ENCODE measurements at places on chromosomes 2 and 18.

GRCh38 chr18:63273222-63273927, 46.2 kb downstream of the BCL2 start:
- DNase-seq = no peak

DNA sequence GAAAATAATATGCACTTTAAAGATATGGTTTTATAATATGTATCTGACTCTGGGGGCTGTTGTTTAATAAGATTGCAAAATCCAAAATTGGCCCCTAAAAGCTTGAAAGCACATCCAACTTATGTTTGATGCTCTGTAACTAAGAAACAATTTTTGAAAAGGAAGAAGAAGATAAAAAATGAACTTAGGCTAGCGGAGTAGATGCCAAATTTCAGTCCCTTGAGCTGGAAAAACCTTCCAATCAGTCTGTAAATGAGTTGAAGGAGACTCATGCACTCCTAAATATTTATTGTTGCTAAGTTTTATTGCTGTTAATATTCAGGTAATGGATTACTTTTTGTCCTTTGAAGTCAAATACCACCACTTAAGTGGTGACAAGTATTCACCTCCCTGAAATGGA, 465.0 kb downstream of the ZEB2 start:
- DNase-seq = no peak

DNA sequence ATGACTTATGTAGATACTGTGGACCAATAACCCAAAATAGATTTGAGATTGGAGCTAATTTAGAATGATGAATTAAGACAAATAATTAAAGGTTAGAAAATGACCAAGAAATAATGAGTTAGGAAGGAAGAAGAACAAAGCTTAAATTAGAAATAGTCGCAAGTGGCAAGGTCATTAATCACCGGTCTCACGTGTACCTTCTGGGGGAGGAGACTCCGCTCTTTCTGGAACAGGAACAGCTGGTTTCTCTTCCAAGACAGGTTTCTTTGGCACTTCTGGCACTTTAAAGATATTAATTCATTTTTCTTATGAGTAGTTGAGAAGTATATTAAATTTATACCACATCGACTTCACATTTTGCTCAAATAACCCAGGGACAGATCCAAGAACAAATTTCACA, 156.7 kb downstream of the TTN start:
- DNase-seq = no peak

DNA sequence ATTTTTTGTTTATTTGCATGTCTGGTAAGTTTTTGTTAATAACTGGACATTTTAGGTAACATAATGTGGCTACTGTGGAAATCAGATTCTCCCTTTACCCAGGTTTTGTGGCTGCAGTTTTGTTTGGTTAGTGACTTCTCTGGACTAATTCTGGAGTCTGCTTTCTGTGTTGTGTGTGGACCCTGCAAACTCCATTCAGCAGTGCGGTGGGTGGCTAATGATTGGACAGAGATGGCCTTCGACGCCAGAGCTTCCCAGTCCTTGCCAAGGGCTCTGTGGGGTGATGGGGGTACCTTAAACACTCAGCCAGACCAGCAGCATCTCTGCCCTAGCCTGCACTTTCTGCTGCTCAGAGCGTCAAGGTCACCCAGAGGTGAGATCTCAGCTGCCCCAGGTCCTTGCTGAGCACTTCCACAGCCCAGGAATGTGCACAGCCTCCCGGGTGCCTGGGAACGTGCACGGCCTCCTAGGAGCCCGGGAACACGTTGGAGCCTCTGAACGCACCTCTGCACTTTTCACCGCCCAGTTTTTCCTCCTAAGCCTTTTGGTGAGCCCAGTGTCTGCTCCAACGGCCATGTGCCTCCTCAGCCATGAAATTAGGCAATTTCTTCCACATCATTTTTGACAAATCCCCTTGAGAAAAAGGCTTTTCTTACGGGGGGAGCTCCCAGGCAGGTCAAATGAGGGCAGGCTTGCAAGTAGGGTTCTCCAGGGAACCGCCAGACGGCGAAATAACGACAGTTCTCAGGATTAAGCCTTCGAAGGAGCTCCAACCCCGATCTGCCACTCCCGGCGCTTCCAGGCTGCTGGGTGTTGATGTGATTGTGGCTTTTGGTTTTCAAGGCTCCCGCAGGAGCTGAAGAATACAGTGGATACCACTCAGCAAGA, 35.2 kb upstream of the KLF11 start:
- no peak for DNase-seq

DNA sequence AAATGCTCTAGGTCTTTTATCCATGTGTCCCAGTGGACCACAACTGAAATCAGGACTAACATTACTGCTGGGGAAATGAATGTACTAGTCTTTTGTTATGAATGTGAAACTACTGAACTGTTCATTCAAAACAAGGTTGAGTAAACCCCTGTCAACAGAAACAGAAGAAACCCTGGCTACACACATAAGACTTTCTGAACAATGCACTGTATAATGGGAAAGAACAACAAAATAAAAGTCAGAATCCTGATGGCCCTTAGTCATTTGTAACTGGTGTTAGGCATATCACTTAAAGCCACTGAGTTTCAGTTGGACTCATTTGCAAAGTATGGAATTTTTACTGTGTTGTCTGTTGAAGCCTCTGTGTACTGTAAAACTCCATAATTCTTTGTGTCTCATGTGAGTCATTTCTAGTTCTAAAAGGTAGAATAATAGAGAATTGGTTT, 77.0 kb upstream of the UBXN4 start:
- DNase-seq = no peak
